ENCODE measurements at places on chromosomes 6 and 20.

DNA sequence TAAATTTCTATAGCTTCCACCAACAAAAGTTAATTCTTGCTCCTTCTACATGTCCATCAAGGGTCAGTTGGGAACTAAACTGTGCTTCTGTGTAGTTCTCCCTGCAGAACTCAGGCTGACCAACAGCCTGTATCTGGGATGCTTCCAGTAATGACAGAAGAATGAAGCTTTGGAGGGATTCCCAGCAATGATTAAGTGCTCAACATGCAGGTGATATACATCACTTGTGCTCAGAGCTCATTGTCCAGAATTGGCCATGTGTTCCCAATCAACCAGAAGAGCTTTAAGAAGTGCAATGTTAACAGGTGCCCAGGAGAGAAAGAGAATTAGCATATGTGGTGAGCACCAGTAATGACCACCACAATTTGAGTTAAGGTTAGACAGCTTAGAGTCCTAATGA is 37.4 kb upstream of the SNRPB2 start:
- no peak for ATAC-seq
- H3K4me1 ChIP-seq, result no peaks in the 10 kb centered on the region
- no peaks in the 10 kb centered on the region for H3K36me3 ChIP-seq
- peaks cover 27% of the 10 kb centered on the region for H3K27me3 ChIP-seq

- no peak for ATAC-seq
- peak overlapping the region; percentile 97 for H3K27ac ChIP-seq
- peaks cover 11% of the 10 kb centered on the region for H3K36me3 ChIP-seq
- H3K4me3 ChIP-seq, result peak overlapping the region; percentile 96
- peaks cover 39% of the 10 kb centered on the region for H3K4me1 ChIP-seq
- H3K27me3 ChIP-seq, result no peaks in the 10 kb centered on the region
Observed at GRCh38 chr6:89351671-89352277, 748 bp downstream of the UBE2J1 start.

GRCh38 chr6:33195304-33196165 is 3.3 kb upstream of the COL11A2 start:
- no peak overlapping the region for H3K4me3 ChIP-seq
- peaks cover 20% of the 10 kb centered on the region for H3K4me1 ChIP-seq
- peaks cover 59% of the 10 kb centered on the region for H3K36me3 ChIP-seq
- no peak overlapping the region for H3K27ac ChIP-seq
- peaks cover 9% of the 10 kb centered on the region for H3K27me3 ChIP-seq
- no peak for ATAC-seq

DNA sequence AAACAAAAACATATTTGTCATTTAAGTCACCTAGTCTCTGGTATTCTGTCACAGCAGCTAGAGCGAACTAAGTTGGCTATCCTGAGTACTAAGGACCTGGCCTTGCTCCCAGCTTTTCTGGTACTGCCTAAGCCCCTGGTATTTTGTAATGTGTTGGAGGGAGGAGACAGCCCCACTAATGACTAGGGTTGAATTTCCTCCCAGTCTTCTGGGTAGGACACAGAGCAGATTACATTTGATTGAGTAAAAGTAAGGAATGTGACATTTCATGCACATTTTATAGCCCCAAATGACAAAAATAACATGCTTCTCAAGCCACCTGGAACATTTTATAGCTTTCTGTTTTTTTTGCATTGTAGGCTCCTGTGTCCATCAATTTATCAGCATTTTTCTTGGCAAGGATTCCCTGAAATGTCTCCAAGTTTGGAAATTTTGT is 47.9 kb upstream of the DDR1 start:
- no peaks in the 10 kb centered on the region for H3K36me3 ChIP-seq
- no peaks in the 10 kb centered on the region for H3K27me3 ChIP-seq

- no peaks in the 10 kb centered on the region for H3K4me1 ChIP-seq
- no peak overlapping the region for H3K27ac ChIP-seq
- no peak for ATAC-seq
- no peak overlapping the region for H3K4me3 ChIP-seq
- no peaks in the 10 kb centered on the region for H3K27me3 ChIP-seq
- no peaks in the 10 kb centered on the region for H3K36me3 ChIP-seq
Observed at GRCh38 chr6:126227833-126228702, 111.8 kb upstream of the CENPW start.

DNA sequence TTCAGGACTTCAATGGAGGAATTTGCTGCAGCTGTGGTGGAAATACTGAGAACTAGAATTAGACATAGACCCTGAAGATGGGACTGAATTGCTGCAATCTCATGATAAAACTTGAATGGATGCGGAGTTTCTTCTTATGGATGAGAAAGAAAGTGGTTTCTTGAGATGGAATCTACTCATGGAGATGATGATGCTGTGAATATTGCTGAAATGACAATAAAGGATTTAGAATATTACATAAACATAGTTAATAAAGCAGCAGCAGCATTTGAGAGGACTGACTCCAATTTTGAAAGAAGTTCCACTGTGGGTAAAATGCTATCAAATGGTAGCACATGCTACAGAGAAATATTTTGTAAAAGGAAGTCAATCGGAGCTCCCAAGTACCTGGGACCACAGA is 264.6 kb downstream of the UBE3D start:
- no peaks in the 10 kb centered on the region for H3K36me3 ChIP-seq
- H3K4me3 ChIP-seq, result no peak overlapping the region
- no peaks in the 10 kb centered on the region for H3K4me1 ChIP-seq
- ATAC-seq, result no peak
- H3K27me3 ChIP-seq, result no peaks in the 10 kb centered on the region

GRCh38 chr6:81770381-81770780 is 17.9 kb upstream of the TENT5A start:
- H3K4me3 ChIP-seq, result no peak overlapping the region
- H3K36me3 ChIP-seq, result no peaks in the 10 kb centered on the region
- no peaks in the 10 kb centered on the region for H3K4me1 ChIP-seq

GRCh38 chr20:38055848-38056247 is 22.3 kb downstream of the RPRD1B start:
- ATAC-seq, result no peak
- no peaks in the 10 kb centered on the region for H3K27me3 ChIP-seq
- H3K4me3 ChIP-seq, result no peak overlapping the region
- H3K27ac ChIP-seq, result no peak overlapping the region
- peaks cover 28% of the 10 kb centered on the region for H3K4me1 ChIP-seq
- peaks cover 69% of the 10 kb centered on the region for H3K36me3 ChIP-seq

DNA sequence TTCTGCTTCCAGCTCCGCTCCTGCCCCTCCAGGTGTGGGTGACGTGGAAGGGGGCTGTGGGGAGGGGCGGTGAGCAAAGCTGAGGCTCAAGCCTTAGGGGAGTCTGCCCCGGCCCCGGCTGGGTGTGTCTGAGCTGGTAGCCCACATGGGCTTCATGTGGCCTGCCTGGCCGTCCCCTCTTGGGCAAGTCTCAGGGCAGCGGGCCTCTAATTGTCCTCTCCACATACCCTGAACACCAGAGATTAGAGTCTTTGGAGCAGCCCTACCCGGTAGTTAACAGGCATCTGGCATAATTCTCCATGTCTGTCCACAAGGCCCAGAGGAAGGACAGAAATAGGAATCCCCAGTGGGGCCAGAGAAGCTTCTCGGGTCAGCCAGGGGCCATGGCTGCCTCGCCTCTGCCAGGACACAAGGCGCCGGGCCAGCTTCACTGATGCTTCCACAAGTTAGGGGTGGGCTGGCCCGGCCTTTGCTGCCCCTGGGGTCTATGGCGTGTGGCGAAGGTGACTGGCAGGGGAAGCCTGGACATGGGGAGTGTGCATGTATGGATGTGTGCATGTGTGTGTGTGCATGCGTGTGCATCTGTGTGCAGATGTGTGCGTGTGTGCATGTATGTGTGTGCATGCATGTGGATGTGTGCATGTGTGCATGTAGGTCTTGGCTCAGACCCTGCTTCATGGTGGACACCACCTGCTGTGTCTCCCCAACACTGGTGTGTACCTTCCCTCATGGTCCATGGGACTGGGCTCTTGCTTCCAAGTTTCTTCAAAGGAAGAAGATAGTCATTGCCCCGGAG is 24.0 kb downstream of the FRMD1 start:
- H3K27me3 ChIP-seq, result no peaks in the 10 kb centered on the region
- H3K4me1 ChIP-seq, result no peaks in the 10 kb centered on the region
- H3K36me3 ChIP-seq, result no peaks in the 10 kb centered on the region

GRCh38 chr6:27241443-27241842 is 6.1 kb upstream of the PRSS16 start:
- H3K27me3 ChIP-seq, result peaks cover 44% of the 10 kb centered on the region
- no peak for ATAC-seq
- H3K36me3 ChIP-seq, result peaks cover 15% of the 10 kb centered on the region

- no peak for ATAC-seq
- H3K4me1 ChIP-seq, result no peaks in the 10 kb centered on the region
- H3K27me3 ChIP-seq, result no peaks in the 10 kb centered on the region
- no peak overlapping the region for H3K27ac ChIP-seq
- H3K36me3 ChIP-seq, result peaks cover 6% of the 10 kb centered on the region
Observed at GRCh38 chr6:75893776-75894152, 144.7 kb downstream of the MYO6 start.

DNA sequence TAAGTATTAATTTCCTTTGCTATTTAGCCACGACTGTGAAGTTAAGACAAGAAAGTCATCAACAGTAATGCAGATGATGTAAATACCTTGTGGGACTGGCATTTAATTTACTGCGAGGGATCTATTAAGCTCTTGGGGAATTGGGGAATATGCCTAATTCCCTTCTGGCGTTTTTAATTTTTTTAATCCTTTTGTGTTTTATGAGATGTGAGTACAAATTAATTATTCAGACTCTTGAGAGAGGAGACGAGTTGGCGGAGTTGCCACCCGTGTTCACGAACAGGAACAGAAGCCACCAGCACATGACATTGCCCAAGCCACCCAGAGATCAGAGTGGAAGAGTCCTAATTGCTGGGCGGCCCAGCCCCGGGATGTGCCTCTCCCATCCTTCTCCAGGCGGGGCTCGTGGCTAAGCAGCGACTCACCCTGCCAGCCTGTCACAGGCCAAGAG is 533 bp upstream of the CRYBG1 start:
- peak overlapping the region; percentile 66 for H3K4me3 ChIP-seq
- H3K27me3 ChIP-seq, result peaks cover 38% of the 10 kb centered on the region
- no peaks in the 10 kb centered on the region for H3K36me3 ChIP-seq
- ATAC-seq, result no peak
- H3K27ac ChIP-seq, result no peak overlapping the region

DNA sequence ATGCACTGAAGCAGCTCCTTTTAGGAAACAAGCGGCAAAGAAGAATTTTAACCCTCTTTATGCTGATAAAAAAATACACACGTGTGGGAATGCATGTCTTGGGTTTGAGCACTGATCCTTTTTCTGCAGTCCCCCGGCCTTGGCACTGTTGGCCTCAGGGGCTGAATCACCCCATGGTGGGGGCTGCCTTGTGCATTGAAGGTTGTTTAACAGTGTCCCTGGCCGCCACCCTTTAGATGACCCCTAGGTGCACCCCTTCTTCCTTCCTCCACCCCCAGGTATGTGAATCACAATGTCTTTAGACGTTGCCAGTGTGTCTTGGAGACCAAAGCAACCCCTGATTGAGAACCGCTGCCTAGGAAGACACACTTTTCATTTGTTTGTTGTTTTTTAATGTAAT is 190.7 kb downstream of the CDH4 start:
- no peaks in the 10 kb centered on the region for H3K27me3 ChIP-seq
- no peak overlapping the region for H3K4me3 ChIP-seq
- no peak overlapping the region for H3K27ac ChIP-seq
- H3K36me3 ChIP-seq, result no peaks in the 10 kb centered on the region
- no peak for ATAC-seq

GRCh38 chr6:134317471-134318131 is at the start of gene SGK1:
Gene SGK1, minus strand, starts transcription at chr6:134318112. Its CDS starts 652 bp downstream, at chr6:134317460.
- peaks cover 10% of the 10 kb centered on the region for H3K4me1 ChIP-seq
- peak within 1 kb of the TSS; percentile 85 for H3K4me3 ChIP-seq
- peak; percentile 78 for ATAC-seq

- H3K4me1 ChIP-seq, result no peaks in the 10 kb centered on the region
- no peak for ATAC-seq
- H3K4me3 ChIP-seq, result no peak overlapping the region
- no peaks in the 10 kb centered on the region for H3K36me3 ChIP-seq
- H3K27me3 ChIP-seq, result no peaks in the 10 kb centered on the region
Observed at GRCh38 chr6:57267586-57268293, 45.6 kb upstream of the RAB23 start.

DNA sequence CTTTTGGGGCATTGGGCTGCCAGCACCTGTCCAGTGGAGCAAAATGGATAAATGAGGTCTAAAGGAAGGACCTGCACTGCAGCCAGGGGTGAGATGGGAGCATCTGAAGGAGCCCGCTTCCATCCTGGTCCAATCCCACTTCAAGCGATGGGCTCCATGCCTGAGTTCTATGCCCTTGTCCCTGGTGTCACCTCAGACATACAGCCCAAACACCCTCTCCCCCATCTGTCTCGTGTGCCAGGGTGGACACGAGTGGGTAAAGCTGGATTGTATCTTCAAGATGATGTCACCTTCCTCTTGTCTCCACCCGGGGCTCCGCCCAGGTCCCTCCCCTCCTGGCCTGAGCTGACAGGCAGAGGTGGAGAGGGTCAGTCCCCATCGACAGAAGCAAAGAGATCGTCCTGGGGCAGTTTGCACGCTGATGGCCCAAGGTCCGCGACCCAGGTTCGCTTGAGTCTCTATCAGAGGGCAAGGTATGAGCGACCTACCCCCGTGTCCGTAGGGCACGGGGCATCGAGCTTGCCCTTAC is 544 bp downstream of the SMIM29 start:
- ATAC-seq, result peak; percentile 22
- peaks cover 38% of the 10 kb centered on the region for H3K36me3 ChIP-seq
- no peaks in the 10 kb centered on the region for H3K27me3 ChIP-seq
- H3K4me1 ChIP-seq, result peaks cover 29% of the 10 kb centered on the region

- no peak overlapping the region for H3K27ac ChIP-seq
- H3K36me3 ChIP-seq, result no peaks in the 10 kb centered on the region
- no peaks in the 10 kb centered on the region for H3K27me3 ChIP-seq
- no peak for ATAC-seq
- H3K4me3 ChIP-seq, result no peak overlapping the region
Observed at GRCh38 chr6:1766654-1767053, 156.9 kb downstream of the FOXC1 start.

- H3K27me3 ChIP-seq, result no peaks in the 10 kb centered on the region
- peaks cover 8% of the 10 kb centered on the region for H3K36me3 ChIP-seq
- H3K4me3 ChIP-seq, result no peak overlapping the region
- peak; percentile 50 for ATAC-seq
- peak overlapping the region; percentile 11 for H3K27ac ChIP-seq
- peaks cover 20% of the 10 kb centered on the region for H3K4me1 ChIP-seq
Observed at GRCh38 chr6:5540370-5540769, 279.1 kb downstream of the FARS2 start.

DNA sequence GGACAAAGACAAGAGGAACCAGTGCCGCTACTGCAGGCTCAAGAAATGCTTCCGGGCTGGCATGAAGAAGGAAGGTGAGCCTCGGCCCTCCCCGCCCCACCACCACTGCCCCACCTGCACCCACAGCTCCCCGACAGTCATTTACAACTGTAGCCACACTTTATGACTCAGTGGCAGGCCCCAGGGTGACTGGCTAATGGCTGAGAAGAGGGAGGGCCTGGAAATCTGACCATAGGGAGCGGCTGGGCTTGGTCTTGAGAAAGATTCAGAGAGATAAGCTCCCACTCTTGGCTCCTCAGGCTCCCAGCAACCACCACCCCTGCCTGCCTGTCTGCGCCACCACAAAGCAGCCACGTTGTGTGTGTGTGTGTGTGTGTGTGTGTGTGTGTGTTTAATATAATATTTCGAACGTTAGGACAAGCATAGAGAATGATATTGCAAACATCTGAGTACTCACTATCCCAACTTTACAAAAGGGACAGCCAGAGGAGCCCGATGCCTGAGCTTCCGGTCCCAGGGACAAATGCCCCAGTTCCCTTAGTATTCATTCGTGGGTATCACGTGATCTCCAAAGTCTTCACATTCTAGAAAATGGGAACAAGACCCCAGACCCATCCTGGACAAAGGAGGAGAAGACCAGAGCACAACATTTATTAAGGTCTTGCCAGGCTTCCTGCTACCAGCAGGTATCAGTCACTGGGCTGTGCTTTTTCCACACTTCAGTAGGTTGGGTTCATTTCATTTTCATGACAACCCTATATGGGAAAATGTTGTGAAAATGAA is 52.1 kb downstream of the HNF4A start:
- H3K4me3 ChIP-seq, result no peak overlapping the region
- H3K36me3 ChIP-seq, result no peaks in the 10 kb centered on the region
- H3K27ac ChIP-seq, result no peak overlapping the region
- no peaks in the 10 kb centered on the region for H3K4me1 ChIP-seq
- no peak for ATAC-seq

All from activated T-helper 17 cell treated with anti-CD3 and anti-CD28 coated beads, Interleukin-2, amount 50 U/mL, for 72 hours (primary cell).